ENCODE measurements at places on chromosomes 3 and 15.

- DNase-seq, result no peak
Observed at GRCh38 chr3:67605377-67605776, 49.0 kb downstream of the SUCLG2 start.

GRCh38 chr15:74339371-74339770 lies 28.1 kb downstream of the CYP11A1 start:
- DNase-seq, result no peak

DNA sequence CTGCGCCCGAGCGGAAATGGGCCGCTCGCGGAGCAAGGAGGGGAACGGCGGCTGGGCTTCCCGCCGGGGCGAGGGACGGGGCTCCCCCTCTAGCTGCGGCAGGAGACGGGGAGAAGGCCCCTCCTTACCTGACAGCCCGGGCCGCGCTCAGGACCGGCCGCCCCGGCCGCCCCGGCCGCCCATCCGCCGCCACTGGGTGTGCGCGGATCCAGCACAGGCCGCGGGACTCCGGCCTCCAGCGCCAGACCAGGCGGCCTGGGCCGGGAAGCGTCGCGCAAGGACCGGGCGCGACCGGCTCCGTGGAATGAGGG lies 296 bp downstream of the TPRA1 start:
- DNase-seq, result peak; percentile 71

GRCh38 chr15:51367322-51367976 lies 26.0 kb downstream of the GLDN start:
- DNase-seq, result no peak

- DNase-seq, result no peak
Observed at GRCh38 chr3:145170121-145170520, 990.9 kb downstream of the PLOD2 start.

DNA sequence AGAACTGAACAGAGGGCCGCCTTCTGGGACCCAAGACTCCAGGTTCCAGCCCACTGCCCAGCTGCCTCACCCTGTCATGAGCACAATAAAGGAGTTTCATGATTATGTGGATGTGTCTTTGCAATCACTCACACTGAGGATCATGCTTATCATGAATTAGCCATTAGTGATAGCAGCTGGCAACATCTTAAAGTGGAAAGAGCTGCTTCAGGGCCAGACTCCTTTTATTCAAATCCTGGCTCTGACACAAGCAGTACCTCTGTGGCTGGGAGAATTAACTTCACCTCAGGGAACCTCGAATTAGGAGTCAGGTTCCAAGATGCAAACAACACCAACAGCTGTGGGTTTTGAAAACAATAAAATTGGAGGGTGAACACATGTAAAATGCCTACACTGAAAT lies 6.6 kb upstream of the SCAP start:
- DNase-seq, result no peak

DNA sequence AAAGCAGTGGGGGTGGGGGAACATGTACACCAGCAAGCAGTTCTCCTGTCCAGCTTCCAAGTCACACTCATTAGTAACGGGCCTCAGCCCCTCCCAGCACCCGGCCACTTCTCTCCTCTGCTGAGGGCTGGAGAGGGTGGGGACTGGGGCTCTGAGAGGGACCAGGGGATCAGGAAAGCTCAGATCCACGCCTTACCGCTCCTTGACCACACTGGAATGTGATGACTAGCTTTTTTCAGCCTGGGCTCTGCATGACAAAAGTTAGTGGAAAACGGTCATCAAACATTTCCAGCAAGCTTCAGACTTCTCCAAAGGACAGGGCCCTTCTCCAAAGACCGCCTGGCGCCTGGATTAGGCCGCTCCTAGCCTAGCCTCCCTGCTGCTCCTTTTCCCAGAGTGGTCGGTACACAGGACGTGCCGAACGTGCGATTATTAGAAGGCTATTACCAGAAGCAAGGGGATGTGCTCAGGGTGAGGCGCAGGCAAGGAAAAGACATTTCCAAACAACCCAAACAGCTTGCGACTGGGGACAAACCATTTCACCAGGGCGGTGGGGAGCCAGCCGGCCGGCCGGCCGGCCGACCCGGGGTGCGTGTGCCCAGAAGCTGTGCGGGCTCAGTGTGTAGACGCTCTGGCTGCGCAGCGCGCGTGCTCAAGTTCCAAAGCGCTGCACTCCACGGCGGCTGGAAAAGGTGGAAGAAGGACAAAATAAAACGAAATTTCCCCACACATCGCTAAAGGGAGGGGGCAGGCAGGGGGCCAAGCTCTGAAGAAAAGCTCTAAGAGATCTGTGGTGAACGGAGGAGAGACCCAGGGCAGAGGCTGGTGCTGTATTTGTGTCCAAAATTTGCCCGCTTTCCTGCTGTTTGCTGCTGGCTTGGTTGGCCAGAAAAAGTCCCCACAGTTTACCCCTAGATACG lies 51.0 kb upstream of the SSR3 start:
- DNase-seq, result peak; percentile 73

GRCh38 chr3:32820971-32821685 lies 3.3 kb downstream of the TRIM71 start:
- no peak for DNase-seq

GRCh38 chr3:70358978-70359580 lies 46.6 kb upstream of the MDFIC2 start:
- DNase-seq, result no peak

- no peak for DNase-seq
Observed at GRCh38 chr3:24088782-24089181, 143.7 kb downstream of the NR1D2 start.

DNA sequence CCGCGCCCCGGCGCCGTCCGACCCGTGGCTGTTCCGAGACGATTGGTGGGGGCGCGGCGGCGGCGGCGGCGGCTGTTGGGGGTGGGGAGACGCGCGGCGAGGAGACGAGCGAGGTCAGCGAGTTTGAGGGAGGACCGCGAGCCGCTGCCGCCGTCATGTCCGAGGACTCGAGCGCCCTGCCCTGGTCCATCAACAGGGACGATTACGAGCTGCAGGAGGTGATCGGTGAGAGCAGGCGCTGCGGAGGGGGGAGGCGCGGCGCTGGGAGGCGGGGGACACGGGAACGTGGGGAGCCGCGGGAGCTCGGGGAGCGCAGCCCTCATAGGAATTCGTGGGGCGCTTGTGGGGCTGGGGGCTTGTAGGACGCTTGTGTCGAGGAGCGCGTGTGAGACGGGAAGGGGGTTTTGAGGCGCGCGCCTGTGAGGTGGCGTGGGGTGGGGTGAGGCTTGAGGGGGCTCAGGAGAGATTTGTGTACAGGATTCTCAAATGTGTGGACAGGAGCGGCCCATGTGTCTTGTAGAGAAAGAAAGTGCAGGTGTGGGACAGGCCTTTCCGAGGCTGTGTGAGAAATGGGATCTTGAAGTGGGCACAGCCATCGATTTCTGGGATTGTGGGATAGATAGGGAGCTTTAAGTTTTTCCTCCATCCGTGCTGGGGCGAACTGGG lies 518 bp downstream of the OXSR1 start:
- peak; percentile 83 for DNase-seq

DNA sequence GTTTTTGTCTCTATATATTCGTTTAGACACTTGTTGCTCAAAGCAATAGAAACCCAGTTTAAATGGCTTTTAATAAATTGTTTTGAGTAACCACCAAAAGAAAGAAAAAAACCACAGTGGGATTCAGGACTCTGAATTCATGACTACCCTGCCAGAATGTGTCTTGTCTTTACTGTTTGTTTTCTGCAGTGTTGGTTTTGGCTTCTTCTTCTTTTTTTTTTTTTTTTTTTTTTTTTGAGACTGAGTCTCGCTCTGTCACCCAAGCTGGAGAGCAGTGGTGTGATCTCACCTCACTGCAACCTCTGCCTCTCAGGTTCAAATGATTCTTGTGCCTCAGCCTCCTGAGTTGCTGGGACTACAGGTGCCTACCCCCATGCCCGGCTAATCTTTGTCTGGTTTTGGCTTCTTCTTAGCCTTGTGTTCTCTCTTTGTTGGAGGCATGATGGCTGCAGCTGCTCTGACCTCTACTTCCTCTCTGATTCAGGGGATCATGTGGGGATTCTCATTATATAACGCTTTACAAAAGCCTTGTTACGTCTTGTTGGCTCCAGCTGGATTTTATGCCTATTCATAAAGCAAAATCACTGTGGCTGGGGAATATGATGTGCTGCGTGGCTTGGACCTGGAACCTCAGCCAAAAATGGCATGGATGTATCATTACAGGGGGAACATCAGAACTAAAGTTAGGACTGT lies 54.0 kb downstream of the PLS1 start:
- no peak for DNase-seq

DNA sequence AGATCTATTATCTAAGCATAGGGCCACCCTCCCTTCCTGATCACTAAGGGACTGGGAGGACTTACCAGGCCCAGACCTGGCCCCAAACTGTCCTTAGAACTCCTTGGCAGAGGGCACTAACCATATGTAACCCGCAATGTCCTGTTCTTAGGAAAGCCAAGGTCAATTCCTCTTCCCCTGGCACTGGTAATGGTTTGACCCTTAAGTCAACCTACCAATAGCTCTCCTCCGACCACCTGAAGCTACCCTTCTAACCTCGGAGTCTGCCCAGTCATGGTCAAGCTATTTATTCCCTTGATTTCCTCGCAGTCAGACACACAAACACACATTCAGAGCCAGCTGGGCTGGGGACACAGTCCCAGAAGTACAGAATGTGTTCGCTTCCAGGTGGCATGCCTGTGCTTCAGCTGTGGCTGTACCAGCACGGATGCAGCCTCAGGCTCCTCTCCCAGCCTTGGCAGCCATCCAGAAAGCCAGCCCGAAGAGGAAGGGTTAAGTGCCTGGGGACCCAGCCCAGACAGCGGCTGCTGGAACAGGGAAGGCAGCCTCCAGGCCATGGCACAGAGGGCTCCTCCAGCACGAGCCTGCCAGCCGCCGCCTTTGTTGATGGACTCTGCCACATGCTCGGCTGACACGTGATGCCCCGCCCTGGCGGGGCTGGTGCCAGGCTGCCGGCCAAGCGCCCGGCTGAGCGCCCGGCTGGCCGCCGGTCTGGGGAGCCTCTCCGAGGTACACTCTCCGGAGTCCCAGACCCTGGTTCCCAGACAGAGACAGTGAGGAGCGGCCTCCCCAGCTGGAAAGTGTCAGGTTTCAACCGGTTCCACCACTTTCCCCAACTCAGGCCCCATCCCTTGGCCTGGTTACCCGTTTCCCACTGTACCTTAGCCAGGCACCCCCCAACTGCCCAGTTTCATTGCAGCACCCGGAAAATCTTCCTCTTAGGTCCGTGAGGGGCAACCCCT lies 5.5 kb downstream of the BMF start:
- DNase-seq, result peak; percentile 88

GRCh38 chr15:52493968-52494367 lies 34.7 kb downstream of the MYO5A start:
- DNase-seq, result no peak

DNA sequence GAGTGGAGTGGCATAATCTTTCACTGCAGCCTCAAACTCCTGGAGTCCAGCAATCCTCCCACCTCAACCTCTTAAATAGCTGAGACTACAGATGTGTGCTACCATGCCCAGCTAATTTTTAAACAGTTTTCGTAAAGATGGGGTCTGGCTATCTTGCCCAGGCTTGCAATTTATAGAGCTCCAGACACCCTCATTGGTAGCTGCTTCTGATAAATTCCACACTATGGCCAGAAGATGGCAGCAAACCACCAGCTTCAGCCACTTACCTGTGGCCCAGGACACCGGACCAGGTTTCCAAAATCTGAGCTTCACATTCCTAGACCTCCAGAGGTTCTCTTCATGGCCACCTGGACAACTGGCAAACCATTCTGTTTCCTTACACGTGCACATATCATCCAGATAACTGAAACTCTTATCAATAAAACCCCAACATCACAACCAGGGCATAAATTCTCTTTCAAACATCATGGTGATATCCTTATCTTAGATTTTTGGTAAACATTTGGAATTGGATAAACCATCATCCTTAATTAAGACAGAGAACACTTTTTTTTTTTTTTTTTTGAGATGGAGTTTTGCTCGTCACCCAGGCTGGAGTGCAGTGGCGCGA lies 28.9 kb downstream of the FBXW12 start:
- DNase-seq, result peak; percentile 61

GRCh38 chr3:129795186-129796010 lies 98.1 kb downstream of the TMCC1 start:
- DNase-seq, result no peak

- peak; percentile 77 for DNase-seq
Observed at GRCh38 chr3:157159037-157159761, 748 bp downstream of the CCNL1 start.

DNA sequence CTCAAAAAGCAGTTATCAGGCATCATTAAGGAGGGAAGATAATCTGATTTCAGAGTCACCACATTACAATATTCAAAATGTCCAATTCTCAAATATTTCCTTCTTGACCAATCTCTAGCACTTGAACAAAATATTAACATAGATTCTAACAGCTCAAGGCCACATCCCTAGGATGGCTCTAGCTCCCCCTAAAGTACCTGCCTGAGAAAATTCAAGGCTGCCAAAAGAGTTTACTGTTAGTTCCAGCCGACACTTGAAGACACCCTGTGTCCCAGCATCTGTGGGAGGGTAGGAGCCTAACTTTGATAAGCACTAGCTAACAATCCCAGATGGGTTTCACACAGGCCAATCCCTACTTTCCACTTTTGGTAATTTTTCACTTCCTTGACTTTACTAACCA lies 10.4 kb downstream of the NSMCE3 start:
- no peak for DNase-seq

DNA sequence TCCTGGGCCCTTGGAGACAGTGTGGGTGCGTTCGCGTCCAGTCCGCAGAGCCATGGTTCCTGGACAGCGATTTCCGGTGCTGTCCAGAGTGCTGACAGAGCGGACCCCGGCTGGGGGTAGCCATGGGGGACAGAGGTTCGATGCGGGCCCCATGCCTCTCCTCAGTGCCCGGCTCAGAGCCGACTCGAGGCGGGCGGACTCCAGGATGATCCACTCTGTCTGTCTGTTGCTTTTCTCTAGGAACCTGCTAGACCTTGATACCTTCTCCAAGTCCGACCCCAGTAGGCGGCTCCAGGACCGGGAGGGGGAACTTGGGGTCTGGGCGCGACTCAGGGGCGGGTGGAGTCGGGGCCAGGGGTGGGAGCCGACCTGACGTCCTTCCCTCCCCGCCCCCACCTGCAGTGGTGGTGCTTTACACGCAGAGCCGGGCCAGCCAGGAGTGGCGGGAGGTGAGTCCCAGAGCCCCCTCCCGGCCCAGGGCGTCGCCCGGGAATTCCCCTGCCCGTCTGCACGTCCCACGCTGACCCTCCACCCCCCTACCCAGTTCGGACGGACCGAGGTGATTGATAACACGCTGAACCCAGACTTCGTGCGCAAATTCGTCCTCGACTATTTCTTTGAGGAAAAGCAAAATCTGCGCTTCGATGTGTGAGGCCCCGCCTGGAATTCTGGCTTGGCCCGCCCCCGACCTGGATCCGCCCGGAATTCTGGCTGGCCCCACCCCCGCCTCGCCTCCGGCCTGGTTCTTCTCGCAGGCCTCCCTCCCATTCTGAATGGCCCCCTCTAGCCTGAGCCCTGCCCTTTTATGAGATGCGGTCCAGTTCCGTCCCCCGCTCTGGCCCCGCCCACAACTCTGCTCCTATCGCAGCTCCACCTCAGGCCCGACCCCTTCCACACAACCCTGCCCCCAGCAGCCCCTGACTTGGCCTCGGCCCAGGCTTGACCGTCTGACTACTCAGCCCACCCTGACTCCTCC lies 1.0 kb downstream of the CPNE9 start:
- no peak for DNase-seq

GRCh38 chr3:99410789-99411311 lies 227.5 kb upstream of the COL8A1 start:
- no peak for DNase-seq

- peak; percentile 77 for DNase-seq
Observed at GRCh38 chr15:63350178-63350621, 31.4 kb downstream of the CA12 start.

- peak; percentile 34 for DNase-seq
Observed at GRCh38 chr15:42154212-42154941, 2.1 kb downstream of the PLA2G4F start.

Data from sciatic nerve (tissue), 2 donors.